ENCODE measurements at places on chromosomes 7 and 10. TPM values are rescaled to one million over a fixed set of nuclear protein-coding genes. Genes with fewer than 3 reads are reported as not detected.

DNA sequence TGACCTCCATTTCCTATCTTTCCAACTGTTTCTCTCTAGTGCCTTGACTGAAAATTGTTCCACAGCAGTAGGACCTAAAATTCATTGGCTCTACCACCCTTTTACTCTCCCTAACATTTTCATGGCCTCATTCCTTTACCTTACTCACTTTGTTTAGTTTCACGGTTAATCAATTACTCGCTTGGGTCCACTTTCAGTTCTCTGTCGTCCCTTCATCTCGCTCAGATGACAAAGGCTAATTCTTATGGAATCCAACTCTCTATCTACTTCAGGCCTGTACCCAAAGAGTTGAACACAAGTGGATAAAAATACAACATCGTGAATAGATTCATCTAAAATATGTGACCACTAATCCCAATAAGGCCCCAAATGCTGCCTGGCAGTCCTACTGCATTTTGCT lies 85.9 kb upstream of the ADO start:
- no peak for DNase-seq

GRCh38 chr7:48876087-48876486 lies 48.3 kb upstream of the CDC14C start:
- DNase-seq = no peak

ABLIM1 gene
- 87.4 TPM for total RNA-seq

DNA sequence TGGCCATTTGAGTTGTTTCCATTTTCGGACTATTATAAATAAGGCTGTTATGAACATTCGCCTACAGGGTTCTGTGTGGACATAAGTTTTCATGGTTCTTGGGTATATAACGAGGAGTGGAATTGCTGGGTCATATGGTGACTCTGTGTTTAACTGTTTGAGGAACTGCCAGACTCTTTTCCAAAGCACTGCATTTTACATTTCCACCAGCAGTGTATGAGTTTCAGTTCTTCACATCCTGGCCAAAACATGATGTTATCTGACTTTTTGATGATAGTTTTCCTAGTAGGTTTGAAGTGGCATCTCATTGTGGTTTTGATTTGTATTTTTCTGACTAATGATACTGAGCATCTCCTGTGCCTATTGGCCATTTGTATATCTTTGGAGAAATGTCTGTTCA lies 5.4 kb downstream of the SUV39H2 start:
- no peak for DNase-seq

IGFBP3 gene
- total RNA-seq = 247 TPM

GRCh38 chr7:70782796-70783195 lies 349.1 kb upstream of the GALNT17 start:
- DNase-seq = no peak

DNA sequence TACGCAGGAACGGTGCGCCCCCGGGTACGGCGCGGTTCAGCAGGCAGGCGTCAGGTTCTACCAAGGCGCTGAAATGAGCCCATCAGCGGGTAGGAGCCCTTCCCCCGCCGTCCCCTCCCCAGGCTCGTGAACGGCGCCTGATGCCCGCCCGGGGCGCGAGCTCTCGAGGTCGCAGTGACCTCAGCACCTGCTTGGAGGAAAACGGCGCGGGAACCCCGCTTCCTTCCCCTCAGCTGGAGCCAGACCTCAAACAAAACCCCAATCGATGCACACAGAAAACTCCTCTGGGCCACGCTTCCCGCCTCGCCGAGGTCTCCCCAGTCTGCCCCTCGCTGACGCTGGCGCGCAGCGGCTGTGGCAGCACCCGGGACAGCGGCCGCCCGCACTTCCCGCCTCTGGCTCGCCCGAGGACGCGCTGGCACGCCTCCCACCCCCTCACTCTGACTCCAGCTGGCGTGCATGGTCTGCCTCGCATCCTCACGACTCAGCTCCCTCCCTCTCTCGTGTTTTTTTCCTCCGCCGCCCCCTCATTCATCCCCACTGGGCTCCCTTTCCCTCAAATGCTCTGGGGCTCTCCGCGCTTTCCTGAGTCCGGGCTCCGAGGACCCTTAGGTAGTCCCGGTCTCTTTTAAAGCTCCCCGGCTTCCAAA lies 514 bp upstream of the GAD2 start:
- DNase-seq = no peak

GRCh38 chr10:34674176-34674575 lies 140.9 kb downstream of the PARD3 start:
- no peak for DNase-seq

ATG9B gene
- 0.10 TPM for total RNA-seq

DNA sequence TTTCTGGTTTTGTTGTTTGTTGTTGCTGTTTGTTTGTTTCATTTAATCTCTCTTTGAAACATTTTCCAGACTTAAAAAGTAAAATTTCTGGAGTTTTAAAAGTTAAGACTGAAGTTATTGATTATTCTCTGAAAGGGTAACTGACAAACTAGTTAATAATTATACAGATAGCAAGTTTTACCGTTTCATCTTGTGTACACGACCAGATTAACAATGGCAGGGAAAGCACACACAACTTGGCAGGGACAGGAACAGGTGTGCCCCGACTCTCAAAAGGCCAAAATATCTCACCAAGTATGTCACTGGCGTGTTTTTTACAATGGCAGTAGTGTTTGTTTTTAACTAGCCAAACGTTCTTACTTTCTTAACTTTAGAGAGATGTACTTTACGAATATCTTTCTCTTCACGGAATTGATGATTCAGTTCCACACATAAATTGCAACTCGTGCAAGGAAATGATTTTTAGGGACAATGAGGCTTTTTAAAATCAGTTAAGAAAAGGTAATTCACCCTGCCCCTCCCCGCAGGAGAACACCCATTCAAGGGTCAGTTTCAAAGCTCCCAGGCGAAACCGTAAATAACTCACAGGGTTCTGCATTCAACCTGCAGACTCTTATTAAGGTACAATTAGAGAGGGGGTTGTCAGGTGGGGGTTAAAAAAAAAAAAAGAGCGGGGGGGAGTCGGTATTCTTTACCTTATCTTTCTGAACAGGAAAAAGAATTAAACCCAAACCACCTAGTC lies 3.5 kb downstream of the CTBP2 start:
- DNase-seq = no peak

GRCh38 chr10:129332476-129332875 lies 134.6 kb upstream of the MGMT start:
- peak; percentile 23 for DNase-seq

GRCh38 chr10:132959559-132959961 lies 17.2 kb upstream of the CFAP46 start:
- no peak for DNase-seq

Measured in glomerular endothelial cell (primary cell).